ENCODE measurements at places on chromosomes 1 and 21.

GRCh38 chr1:175504875-175505555, 238.4 kb downstream of the TNR start:
- no peak for DNase-seq

DNA sequence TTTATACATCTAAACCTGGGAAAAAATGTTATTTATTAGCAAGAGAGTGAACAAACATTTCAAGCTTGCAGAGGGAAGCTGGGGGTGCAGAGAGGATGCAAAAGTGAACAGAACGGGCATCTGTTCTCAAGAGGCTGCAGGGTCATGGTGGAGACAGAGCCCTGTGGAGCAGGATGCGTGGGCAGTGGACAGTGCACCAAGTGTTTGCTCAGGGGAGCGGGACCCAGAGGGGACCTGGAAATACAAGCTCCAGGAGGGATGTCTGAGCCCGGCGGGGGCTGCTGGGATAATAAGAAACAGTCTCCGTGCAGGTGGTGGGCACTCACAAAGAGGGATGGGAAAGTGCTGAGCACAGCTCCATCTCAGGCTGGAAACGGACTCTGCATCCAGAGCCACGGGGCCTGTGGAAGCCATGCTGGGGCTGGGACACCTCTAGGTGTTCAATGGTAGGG, 105.3 kb upstream of the SLC45A1 start:
- no peak for DNase-seq

GRCh38 chr1:112458756-112459155, 50.0 kb upstream of the WNT2B start:
- DNase-seq = no peak

DNA sequence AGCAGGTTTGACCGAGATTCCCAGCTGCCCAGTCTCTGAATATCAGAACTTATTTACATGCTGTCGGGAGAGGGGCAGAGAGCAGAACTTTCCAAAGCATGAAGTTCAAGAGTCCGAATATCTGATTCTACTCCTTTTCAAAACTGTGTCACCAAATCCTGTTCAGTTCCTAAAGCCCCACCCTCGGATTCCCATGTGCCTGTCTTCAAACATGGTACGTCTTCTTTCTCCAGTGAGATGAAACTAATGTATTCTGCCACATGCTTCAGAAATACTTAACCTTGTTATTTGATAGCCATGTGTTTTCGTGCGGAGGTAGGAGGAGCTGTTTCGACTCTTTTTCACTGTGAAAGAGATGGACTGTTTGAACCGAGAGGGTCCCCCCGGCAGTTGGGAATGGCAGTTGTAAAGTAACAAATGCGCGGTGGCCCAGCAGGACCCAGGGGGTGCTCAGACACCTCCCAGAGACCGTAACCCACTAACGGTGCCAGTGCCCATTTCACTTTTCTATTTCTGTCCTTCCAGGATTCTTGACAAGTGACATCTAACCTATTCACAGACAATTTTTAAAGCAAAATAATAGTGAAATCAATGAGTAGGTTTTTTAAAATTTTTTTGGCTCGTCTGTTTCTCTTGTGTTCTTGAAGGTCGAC, 67.2 kb downstream of the ZBTB18 start:
- no peak for DNase-seq

DNA sequence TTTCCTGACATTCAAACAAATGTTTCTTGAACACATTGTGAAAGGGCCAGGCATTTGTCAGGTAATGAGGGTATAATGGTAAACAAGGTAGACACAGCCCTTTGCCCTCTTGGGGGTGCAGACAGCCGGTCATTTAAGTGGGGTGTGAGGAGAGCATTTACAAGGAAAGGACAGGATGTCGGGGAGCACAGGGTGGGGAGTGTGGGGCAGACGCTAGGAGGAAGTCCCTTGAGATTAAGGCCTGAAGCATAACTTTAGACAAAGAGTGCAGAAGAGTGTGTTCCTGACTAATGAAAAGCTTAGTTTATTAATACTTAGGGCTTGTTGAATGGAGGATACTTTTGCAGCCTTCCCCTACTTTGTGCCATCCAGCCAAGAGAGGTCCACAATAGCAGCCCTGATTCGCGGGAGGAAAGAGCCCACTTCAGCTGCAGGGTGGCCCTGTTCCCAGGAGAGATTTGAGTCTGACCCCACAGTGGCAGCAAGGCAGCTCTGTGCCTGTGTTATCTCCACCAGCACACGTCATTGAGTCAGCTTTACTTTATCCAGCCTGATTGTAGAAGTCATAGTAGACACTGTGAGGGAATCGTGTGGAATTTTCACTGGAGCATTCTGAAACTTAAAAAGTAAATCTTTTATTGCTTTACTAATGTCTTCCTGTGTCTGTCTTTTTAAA, 35.1 kb downstream of the MPZL1 start:
- DNase-seq = no peak

- DNase-seq = no peak
Measured at GRCh38 chr1:199411506-199411905, 616.0 kb upstream of the NR5A2 start.

DNA sequence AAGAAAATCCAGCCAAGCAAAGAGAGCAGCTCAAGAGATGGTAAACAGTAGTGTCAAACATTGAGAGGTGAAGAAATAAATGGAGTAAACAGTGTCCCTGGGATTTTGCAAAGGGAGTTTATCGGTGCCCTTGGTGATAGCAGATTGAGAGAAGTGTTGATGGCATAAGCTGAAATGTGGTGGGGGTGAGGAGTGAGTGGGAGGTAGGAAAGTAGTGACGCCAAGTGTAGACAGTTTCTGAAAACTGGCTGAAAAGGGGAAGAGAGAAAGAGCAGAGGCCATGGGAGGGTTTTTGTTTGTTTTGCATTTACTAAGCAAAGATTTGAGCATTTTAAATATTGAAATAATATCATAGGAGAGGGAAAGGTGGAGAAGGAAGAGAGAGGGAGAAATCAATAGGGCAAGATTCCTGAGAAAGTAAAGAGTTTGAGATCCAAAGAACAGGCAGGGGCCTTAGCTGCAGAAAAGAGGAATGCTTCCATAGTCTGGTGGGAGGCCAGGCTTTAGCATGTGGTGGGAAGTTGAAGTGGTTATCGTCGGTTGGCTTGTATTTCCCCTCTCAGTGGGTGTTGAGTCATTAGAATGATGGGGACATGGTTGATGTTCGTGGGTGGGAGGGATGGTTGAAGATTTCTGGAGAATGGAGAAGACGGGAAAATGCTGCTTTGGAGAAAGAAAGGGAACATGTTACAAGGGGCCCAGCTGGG, 26.8 kb upstream of the RASAL2 start:
- no peak for DNase-seq

- DNase-seq = no peak
Measured at GRCh38 chr1:232574889-232575762, 54.8 kb downstream of the SIPA1L2 start.

GRCh38 chr1:23344987-23345472, 946 bp upstream of the HNRNPR start:
- DNase-seq = no peak

- DNase-seq = no peak
Measured at GRCh38 chr1:88275259-88275862, 408.7 kb upstream of the PKN2 start.

DNA sequence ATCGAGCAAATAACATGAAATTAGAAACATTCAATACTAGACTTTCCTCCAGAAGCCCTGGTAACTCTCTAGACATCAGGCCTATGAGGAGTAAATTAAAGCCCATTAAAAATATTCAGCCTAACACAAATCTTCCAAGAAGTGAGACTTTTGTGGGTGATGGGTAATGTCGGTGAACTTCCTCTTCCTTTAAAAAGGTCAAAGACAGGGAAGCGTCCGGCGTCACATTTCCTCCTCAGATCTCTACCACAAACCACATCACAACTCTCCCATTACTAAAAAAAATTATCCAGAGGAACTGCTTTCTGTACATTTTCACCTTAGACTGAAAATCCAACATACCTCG, 1.4 kb downstream of the EIF4G3 start:
- DNase-seq = no peak

GRCh38 chr1:79859212-79859948, 852.9 kb upstream of the ADGRL4 start:
- DNase-seq = no peak

- no peak for DNase-seq
Measured at GRCh38 chr1:89802841-89803240, 18.0 kb upstream of the LRRC8D start.

DNA sequence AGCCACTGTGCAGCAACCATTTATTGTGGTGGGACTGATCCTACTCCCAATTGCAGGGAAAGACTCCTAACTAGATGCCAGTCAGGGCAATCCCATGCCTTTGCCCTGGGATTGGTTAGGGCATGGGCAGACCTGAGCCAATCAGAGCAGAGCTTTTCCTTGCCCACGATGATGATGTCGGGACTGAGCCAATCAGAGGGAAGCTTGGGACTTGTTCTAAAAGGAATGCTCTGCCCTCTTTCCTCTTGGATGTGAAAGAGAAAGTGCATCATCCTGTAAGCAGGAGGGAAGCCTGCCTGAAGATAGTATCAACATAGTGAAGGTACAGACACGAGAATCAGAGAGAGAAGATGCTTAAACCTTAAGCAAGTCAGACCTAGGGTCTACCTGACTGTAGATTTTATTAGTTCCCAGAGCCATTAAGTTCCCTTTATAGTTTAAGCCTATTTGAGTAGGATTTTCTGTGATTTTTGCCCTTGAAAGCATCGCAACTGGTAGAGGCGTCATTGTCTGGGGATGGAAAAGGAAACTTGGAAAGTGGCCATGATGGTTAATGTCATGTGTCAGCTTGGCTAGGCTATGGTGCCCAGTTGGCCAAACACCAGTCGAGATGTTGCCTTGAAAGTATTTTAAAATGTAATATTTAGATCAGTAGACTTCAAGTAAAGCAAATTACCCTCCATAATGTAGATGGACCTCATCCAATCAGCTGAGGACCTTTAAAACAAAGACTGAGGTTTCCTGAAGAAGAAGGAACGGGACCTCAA, 19.9 kb downstream of the IRF2BP2 start:
- DNase-seq = no peak

DNA sequence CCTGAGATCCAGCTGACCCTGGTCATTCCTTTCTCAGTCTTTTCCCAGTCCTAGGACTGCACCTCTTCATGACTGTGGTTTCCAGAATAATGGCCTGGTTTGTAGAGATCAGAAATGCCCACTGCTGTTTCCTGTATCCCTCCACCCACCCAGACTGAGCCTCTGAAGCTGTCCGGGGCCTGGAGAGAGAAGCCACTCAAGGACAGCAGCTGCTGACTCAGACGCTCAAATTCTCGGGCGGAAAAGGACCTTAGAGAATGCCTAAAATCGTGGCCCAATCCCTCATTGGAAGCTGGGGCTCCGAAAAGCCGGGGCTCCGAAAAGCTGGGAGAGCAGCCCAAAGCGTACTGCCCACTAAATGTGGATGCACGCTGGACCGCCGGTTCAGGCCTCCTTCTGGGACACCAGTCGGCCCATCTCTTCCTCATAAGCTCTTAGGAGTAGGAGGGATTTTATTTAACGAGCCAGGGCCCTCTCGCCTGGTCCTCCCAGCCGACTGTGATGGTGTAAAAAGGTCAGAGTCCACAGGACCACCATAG, 7.8 kb upstream of the GPR61 start:
- no peak for DNase-seq

GRCh38 chr1:99005537-99005942, 879 bp upstream of the PLPPR5 start:
- DNase-seq = no peak

DNA sequence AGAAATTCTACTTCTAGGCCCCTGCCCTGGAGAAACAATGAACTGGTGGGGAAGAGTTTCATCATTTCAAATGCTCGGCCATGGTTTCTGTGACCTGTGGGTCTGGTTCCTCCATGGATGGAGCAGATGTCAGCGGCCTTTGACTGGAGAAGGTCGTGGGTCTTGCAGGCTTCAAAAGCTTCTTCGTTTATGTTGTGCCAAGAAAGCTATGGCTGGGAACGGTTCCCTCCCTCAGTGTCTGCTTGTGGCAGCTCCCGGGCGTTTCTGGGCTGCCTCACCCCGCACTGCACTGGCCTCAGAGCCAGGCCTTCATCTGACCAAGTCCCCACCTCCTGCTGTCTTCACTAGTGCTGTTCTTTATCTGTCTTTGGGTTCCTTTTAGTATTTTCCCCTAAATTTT, 46.4 kb upstream of the POFUT2 start:
- no peak for DNase-seq

Measured in stimulated activated CD4-positive, alpha-beta T cell treated with anti-CD3 and anti-CD28 coated beads, Interleukin-1b, Interleukin-23, amount 100 ng/mL, for 24 hours (primary cell).